ENCODE measurements at places on chromosomes 2 and 18.

DNA sequence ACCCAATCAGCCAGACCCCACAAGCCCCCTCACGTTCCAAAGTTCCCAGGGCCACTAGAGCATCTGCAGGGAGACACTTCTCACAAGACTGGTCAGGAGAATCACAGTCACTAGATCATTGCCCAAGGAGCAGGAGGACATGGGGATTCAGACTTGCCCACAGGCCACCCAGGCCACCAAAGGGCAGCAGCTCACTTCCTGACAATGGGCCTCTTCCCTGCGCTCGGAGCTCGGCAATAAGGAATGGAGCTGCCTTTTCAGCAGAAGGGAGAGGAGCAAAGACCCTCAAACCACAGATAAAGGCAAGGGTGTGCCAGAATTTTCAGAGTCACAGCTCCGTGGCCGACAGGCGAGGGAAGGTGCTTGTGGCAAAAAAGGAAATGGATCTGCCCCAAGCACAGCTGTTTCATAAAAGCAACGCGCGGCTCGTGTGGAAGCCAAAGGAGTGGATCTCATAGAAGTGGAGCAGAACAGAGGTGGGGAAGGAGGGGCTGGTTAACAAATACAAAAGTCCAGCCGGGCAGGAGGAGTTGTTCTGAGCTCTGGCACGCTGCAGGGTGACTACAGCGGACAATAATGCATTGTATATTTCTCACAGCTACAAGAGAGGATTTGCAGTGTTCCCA lies 72.1 kb downstream of the EDAR start:
- DNase-seq = no peak

GRCh38 chr2:162840598-162841246 lies 2.2 kb upstream of the KCNH7 start:
- DNase-seq = no peak

- no peak for DNase-seq
Measured at GRCh38 chr2:239193401-239193811, 207.4 kb downstream of the HDAC4 start.

DNA sequence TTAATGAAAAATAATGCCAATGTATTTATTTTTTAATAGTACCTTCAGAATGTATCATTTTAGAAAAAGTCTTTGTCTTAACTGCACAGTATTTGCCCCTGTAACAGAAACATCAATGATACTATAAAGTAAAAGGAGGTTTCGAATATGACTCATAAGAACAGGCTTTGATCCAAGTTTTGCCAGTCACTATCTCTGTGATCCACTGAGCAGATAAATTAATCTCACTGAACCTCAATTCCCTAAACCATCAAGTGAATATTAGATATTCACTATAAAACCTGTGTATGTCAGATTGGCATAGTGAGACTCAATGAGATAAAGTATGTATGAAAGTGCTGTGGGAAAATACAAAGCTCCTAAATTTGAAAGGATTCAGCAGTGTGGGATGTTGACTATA lies 292.1 kb downstream of the EXOC6B start:
- no peak for DNase-seq

DNA sequence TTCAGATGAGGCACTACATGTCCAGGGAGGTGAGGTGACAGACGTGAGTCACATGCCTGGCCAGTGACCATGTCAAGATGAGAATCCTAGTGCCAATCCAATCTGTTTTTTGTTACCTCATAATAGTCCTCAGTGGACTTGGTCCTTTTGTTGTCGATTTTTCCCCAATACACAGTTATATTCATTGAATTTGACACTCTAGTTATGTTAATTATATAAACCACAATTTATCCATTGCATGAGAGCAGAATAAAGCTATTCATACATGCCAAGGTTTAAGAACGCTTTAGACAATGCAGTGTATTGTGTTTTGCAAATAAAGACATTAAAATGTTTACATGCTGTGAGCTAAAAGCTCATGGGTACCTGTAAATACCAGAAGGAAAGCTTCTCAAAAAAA lies 21.6 kb upstream of the TMEFF2 start:
- DNase-seq = no peak

DNA sequence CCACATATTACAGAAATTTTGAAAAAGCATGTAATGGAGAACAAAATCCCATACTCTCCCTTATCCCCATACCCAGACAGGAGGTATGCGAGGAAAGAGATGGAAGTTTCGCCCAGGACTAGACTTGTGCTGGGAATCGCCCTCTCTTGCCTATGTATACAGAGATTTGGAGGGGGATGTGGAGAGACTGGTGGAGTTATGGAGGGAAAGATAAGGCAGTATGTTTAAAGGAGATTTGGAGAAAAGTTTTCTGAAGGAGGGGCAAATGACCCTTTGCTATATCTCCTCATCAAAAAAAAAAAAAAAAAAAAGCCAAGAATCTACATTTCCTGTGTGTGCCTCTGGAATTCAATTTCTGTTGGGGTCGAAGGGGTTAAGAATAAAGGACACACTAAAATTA lies 75.3 kb downstream of the MERTK start:
- no peak for DNase-seq

- DNase-seq = no peak
Measured at GRCh38 chr18:77658299-77658662, 408.6 kb downstream of the GALR1 start.

GRCh38 chr2:178980815-178981214 lies 69.1 kb downstream of the CCDC141 start:
- DNase-seq = no peak

DNA sequence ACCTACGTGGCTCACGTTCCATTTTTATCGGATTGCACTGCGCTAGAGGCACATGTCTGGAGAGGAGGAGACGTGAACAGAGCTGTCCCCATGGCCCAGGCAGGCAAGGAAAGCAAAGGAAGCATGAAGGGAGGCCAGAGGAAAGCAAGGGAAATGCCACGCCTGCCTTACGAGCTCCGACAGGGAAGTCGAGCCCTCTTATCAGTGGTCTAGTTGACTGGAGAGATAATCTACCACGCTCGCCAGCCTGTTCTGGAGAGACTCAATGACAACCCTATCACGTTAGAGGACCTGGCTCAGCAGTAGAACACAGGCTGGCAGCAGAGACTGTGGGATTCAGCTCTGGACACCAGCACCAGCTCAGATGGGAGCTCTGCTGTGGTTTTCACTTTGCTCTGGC lies 202.6 kb upstream of the ID2 start:
- no peak for DNase-seq

- DNase-seq = no peak
Measured at GRCh38 chr2:217045700-217046475, 186.0 kb upstream of the TNP1 start.

- no peak for DNase-seq
Measured at GRCh38 chr18:76499637-76500340, 4.7 kb upstream of the ZNF516 start.

DNA sequence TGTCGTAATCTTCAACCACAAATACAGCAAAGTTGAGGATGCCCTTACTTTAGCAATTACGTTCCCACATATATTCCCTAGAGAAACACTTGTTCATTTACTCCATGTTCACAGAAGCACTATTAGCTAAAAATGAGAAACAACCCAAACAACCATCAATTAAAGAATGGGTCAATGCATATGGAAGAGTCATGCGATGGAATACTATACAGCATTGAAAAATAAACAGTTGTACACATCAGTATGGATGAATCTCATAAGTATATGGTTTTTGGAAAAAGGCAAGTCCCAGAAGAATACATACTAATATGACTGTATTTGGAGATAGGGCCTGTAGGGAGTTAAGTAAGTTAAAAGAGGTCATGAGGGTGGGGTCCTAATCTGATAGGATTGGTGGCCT lies 6.3 kb downstream of the GPR148 start:
- DNase-seq = no peak

GRCh38 chr2:211396815-211397214 lies 840.4 kb downstream of the CPS1 start:
- DNase-seq = no peak

GRCh38 chr2:120617055-120617454 lies 118.6 kb upstream of the GLI2 start:
- DNase-seq = no peak

GRCh38 chr2:134074619-134075018 lies 179.3 kb upstream of the MGAT5 start:
- DNase-seq = no peak

DNA sequence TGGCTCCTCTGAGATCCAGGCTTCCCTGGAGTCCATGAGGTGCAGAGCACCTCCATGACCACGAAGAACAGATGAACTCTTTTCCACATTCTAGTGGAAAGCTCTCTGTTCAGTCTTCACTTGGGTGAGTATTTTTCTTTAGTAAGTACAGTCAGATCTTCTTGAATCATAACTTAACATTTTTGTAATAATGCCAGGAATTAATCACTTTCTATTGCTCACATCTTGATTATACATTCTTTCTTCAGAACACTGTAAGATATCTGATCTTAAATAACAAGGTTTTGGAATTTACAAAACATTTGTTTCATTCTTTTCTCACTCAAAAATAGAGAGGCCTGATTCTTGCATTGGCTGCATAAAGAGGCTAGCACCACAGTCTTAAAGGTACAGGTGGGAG lies 45.4 kb upstream of the RND3 start:
- no peak for DNase-seq

- DNase-seq = no peak
Measured at GRCh38 chr2:211649331-211649730, 889.3 kb downstream of the ERBB4 start.

DNA sequence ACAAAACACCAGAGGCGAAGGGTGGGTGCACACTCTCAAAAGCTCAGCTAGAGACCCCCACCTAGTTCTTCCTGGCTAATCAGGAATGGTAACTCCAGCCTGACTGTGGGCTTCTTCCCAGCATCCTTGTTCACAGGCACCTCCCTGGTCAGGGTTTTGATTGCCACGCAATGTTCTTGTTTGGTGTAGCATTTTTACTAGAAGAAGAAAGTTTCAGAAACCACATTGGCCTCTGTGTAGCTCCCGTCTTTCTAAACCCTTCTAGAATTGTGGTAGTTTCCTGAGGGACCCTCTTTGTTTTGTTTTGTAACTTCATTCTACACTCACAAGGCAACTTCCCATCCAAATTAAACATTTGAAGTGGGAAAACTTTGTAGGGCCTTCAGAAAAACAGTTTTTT lies 254.5 kb upstream of the EPAS1 start:
- DNase-seq = no peak

DNA sequence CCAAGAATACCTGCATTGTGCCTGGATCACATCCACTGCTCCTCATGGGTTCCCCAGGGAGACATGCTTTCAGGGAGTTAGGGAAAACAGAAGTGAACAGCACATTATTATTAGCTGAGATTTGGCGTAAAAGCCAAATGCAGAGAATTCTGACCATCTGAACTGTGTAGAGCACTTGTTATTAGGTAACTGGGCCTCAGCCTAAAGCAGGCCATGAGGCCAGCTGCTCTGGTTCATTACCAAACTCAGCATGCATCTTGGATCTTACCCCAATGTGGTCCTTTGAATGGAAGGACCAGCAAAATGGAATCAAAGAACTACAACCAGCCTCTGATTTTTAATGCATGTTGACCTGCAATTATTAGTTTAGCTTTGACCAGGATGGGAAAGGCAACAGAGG lies 322.3 kb downstream of the KCNS3 start:
- DNase-seq = no peak

DNA sequence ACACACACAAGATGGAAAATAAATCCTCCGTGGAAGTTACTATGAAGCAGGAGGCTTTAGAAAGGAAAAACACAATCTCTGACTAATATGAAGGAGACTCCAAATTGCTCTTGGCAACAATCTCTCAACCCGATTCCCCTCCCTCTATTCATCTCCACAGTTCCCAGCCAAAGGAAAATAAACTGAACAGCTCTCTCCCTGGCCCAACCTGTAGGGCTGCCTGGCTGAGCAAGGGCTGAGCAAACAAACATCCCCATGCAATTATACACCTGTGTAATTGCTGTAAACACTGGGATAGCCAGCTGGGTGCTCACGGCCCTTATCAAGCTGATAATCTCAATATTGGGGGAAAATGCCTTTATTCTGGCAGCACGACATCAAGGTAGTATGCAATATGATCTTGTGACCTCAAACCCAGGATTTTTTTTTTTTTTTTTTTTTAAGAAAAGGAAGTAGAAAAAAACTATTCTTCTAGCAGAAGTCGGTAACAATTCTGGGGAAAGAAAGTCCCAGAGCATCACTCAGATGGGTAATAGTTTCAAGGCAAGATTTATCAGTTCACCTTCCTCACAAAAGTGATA lies 203.3 kb upstream of the SMAD2 start:
- no peak for DNase-seq

DNA sequence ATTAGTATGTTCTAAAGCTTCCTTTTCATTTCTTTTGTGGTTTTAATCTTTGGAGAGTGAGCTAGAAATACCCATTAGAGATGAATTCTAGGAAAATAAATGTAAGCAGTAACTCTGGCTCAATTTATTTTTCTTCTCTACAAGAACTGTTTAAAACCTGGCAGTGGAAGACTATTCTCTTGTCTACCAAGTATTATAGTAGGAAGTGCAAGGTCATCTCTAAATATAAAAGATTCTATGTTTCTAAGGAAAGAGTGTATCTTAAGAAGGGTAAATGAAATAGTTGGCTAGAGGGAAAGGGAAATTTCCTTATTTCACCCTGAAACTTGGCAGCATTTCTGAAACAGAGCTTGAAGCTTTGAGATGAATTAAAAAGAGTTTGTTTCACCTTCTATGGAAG lies 35.5 kb downstream of the PLCL1 start:
- no peak for DNase-seq

- DNase-seq = no peak
Measured at GRCh38 chr2:238496756-238497609, 70.3 kb downstream of the ASB1 start.

DNA sequence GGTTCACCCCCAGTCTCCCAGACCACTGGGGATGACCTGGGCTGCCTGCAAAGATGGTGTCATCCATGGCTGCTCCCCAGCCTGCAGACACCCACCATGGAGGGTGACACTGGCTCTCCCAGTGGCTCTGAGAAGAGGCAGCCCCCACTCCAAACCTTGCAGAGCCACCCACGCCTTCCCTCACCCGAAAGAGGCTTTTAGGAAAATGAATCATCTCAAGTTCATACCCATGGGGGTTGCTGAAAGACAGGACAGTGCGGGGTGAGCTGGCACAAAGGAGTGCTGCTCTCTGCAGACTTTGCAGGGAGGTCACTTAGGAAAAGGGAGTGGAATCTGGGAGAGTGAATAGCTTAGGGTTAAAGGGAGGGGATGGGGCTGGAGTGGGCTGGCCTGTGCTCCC lies 36.4 kb downstream of the MPHOSPH10 start:
- no peak for DNase-seq

- DNase-seq = no peak
Measured at GRCh38 chr2:168143813-168144212, 103.6 kb downstream of the STK39 start.

DNA sequence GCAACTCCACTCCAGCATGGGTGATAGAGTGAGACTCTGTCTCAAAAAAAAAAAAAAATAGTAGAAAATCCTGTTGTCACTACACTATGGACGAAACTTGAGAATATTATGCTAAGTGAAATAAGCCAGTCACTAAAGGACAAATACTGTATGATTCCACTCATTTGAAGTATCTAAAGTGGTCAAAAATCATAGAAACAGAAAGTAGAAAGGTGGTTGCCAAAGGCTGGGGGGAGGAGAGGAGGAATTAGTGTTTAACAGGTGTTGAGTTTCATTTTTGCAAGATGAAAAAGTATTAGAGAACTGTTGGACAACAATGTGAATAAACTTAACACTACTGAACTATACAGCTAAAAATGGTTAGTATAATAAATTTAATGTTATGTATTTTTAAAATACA lies 18.8 kb upstream of the RMP24 start:
- DNase-seq = no peak

- DNase-seq = no peak
Measured at GRCh38 chr2:119111115-119111975, 47.2 kb downstream of the C1QL2 start.

All from activated effector memory CD4-positive, alpha-beta T cell treated with Interleukin-2 at 50 U/mL for 16 hours (primary cell).